ENCODE measurements at places on chromosomes 6 and 20.

DNA sequence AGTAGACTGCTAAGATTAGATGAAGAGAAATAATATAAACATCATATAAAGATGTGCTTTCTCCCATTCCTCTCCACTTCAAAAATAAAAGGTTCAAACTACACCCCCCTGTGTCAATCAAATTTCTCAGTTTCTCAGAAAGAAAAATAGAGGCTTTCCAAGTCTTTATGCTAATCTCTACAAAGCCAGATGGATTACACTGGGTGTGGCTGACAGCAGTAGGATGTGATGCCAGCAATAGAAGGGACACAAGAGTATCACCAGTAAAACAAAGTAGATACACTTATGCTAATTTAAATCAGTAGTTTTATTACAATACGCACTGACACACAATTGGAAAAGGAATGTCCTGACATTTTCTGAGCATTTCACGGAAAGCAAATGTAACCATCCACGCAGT is 353.4 kb downstream of the RNGTT start:
- DNase-seq = no peak

GRCh38 chr6:72413884-72414283 is 208.0 kb upstream of the KCNQ5 start:
- DNase-seq = no peak

DNA sequence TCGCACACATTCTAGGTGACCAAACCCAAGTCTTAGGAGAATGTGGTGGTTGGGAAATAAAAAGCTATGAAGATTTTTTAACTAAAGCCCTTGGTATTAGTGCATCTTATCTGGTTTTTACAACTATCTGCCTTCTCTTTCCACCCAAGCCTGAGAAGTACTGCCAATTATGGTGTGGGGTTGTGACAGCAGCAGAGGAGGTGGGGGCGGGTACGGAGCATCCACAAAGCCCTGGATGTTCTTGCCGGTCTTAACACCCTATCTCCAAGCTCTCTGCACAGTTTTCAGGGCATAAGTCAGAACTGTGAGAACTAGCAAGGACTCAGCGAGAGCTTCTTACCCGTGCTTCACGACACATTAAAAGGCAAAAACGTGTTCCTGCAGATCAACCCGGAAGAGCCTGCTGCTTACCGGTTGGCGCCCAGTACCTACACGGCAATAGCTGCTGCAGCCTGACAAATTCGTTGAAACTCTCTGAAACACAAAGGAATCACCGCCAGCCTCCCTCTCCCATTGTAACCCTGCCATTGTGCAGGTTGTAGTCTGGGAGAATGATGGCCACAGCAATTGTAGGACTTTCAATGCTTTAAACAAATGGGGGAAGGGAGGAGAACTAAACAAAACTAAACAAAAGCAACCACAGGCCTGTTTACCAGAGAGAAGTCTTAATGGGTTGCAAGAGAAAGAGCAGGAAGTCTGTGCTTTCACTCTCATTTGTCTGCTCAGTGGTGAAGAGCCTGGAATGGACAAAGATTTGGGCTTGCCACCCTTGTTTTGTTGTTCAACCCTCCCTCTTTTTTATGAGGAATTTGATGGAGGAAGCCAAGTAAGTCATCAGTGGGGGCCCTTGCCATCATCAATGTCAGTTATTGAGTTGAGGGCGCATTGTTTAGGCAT is 461.0 kb upstream of the JARID2 start:
- no peak for DNase-seq

GRCh38 chr6:159701413-159701999 is 8.5 kb upstream of the SOD2 start:
- no peak for DNase-seq

DNA sequence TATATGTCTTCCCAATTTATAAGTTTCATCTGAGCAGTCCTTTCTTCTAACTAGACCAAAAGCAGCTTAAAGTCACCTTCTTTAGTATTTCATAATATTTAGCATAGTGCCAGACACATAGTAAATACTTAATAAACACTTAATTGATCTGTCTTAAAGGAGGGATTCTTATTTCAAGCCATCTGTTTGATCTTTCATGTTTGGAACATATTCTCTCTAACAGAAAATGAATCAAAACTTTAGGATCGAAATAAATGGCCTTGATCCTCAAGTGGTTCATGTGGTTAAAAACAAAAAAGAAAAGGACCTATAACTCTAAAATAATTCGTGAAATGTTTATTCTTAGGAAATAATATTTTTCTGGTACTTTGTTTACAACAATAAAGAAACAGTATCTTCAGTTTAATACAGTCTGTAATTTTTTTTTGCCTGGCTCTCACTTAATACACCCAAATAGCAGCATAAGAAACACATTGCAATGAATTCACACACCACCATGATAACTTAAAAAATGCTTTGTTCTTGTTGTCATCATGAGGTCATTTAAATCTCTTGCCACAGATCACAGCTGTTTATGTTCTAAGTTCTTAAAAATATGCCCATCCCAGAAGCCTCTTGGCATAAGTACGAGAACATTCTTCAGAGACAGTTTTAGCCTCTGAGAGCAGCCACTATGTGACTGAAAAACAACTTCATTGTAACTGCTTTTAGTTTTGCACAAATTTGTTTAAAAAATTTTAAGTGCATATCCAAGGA is 48.1 kb downstream of the ESF1 start:
- DNase-seq = no peak

GRCh38 chr6:167546611-167547327 is 221.9 kb downstream of the TTLL2 start:
- no peak for DNase-seq

DNA sequence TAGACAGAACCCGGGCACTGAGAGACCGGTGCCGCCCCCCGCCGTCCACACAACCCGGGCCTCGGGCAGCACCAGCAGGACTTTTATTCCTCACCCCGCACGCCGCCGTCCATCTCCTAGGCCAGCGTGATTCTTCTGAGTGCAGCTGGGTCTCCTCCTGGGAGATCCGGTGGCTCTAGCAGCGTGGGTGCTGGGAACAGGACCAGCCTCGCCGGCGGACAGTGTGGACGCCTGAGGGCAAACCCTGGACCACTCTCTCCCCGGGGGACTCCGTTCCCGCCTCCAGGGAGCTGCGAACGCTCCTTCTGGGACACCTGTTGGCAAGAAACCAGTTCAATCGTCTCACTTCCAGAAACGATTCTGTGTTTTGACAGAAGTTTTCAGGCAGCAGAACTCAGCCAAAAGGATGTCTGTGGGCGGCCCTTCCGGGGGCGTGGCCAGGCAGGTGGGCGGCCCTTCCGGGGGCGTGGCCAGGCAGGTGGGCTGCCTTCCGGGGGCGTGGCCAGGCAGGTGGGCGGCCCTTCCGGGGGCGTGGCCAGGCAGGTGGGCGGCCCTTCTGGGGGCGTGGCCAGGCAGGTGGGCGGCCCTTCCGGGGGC is 130.7 kb downstream of the DLL1 start:
- no peak for DNase-seq

GRCh38 chr20:24628985-24629384 is 159.6 kb downstream of the SYNDIG1 start:
- DNase-seq = no peak

DNA sequence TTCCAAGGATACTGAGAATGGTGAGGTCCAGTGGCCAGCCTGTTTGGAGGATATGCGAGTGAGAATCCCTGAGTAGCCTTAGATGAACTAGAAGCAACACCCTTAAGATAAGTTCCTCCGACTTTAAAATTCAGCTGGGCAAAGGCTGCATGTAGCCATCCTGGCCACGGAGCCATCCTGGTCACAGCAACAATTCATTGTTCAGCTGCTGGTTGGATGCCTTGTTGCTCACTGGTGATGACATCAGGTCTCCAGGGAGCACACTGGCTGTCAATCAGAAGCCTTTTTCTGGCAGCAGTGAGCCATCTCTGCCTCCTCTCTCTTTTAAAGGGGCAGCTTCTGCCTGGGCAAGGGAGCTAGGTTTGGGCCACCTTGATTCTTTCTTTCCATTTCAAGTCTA is 22.4 kb upstream of the RIMS4 start:
- DNase-seq = no peak

GRCh38 chr6:143107911-143108761 is 47.4 kb downstream of the AIG1 start:
- DNase-seq = no peak

GRCh38 chr6:37884548-37884947 is 65.0 kb downstream of the ZFAND3 start:
- no peak for DNase-seq

GRCh38 chr20:35001596-35002362 is 46.1 kb downstream of the MYH7B start:
- no peak for DNase-seq

GRCh38 chr6:79266051-79266450 is 31.6 kb upstream of the HMGN3 start:
- no peak for DNase-seq

DNA sequence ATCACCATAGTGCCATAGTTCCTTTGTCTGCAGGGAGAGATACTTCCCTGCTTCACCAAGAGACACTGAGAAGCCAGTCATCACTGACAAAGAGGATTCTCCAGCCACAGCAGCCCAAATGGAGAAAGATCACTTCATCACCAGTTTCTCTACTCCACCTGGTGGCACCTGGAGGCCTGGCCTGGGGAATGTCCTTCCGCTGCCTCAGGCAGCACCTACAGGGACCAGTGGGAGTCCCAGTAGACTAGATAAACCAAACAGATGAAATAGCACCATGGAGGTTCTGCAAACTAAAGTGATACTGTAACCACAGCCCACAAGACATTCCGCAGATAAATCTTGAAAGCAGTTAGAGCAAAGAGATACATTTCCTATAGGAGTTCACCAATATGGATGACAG is 266.5 kb downstream of the C6orf118 start:
- DNase-seq = no peak

GRCh38 chr6:98639089-98639635 is 195.2 kb upstream of the POU3F2 start:
- no peak for DNase-seq

DNA sequence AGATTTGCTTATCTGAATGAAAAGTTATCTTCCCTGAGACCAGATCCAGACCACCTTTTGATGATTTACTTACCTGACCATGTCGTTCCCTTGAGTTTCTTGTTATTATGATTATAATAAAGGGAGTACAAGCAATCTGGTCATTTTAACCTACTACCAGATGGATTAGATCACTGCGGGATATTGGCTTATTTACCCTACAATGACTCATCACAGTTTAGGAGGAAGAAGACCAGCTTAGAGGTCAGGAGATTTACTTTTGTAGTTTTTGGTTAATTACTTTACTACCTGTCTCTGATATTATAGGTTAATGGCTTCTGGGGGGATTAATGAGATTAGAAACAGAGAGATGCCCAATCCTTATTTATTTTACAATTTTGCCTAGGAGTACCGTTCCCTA is 10.7 kb downstream of the PKIB start:
- no peak for DNase-seq

GRCh38 chr20:17622086-17622850 is 52.4 kb downstream of the DSTN start:
- no peak for DNase-seq

DNA sequence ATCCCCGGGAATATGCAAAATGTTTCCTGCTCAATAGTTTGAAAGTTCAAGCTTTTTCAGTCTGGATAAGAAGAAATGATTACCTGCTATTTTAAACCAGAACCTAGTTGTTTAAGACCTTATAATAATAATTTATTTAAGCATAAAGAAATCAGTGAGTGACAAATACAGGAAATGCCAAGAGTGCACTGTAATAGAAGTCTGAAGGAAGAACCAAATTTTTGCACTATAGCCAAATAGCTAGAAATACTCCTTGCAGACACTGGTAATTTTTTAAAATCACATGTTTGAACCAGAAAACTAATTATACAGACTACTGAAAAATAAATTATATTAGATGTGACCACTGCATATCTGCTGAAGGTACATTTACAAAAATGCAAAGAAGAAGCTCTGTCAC is 93.2 kb downstream of the MMS22L start:
- DNase-seq = no peak

DNA sequence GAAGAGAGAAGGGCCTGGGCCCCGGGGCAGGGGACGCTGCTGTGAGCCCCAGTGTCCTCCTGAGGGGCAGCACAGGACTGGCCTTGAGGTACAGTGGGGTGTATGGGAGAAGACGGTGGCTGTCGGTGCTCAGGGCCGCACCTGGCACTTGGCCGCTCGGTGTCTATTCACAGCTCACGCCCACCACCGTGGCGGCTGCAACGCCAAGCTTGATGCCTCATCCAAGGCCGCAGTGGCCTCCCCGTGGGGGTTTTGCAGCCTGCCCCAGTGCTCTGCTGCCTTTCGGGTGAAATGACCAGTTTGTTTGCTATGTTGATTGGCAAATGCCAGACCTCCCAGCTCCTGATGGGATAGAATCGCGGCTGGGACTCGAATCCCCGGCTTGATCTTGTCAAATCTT is 79.5 kb upstream of the SLCO4A1 start:
- no peak for DNase-seq

DNA sequence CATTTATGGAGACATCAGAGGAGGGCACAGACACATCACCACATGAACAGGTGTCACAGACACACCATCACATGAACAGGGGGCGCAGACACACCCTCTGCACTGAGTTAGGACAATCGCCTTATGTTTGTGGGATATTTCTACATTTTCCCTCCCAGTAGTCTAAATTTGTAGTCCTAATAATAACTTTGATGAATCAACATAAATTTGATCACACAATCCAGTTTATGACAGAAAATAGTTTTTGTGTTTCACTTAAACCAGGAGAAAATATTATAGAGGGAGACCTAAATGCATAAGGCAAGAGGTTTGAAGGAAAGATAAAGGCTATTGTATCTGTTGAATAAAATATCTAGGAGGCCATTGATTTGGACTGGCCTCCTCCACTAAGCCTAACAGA is 195.7 kb downstream of the GPX5 start:
- no peak for DNase-seq

DNA sequence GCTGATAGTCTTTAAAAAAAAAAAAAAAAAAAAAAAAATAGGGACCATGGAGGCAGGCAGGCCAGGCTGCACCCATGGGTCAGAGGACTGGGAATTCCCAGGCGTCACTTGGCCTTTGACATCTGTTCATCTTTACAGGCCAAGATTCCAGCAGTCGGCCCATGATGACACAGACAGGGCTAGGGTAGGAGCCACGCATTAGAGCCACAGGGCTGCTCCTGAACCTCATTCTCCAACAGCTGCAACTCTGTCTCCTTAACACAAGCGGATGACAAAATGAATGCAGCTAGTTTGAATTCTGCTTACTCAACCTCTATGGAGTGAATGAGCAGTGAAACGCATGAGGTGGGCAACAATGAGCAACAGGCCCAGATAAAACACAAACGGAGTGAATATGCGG is 126.4 kb downstream of the LY86 start:
- DNase-seq = no peak

- no peak for DNase-seq
Measured at GRCh38 chr6:24927277-24927955, 8.3 kb downstream of the RIPOR2 start.

GRCh38 chr20:24033151-24033550 is 44.6 kb upstream of the GGTLC1 start:
- DNase-seq = no peak

- DNase-seq = no peak
Measured at GRCh38 chr20:48852609-48853008, 24.8 kb upstream of the PREX1 start.
